Activated T-helper 2 cell treated with anti-CD3 and anti-CD28 coated beads, Interferon-gamma antibody, Interleukin-2, Interleukin-4, amounts not matched to agents 10 μg/mL and 5 μg/mL and 100 μg/mL, durations not matched to agents 14 hours and 24 hours and 36 hours (primary cell): ENCODE measurements at places on chromosomes 16 and 17. TPM values are rescaled to one million over a fixed set of nuclear protein-coding genes. Genes with fewer than 3 reads are reported as not detected.

- DNase-seq, result no peak
Measured at GRCh38 chr16:75341564-75342307, 90.3 kb upstream of the BCAR1 start.

DNA sequence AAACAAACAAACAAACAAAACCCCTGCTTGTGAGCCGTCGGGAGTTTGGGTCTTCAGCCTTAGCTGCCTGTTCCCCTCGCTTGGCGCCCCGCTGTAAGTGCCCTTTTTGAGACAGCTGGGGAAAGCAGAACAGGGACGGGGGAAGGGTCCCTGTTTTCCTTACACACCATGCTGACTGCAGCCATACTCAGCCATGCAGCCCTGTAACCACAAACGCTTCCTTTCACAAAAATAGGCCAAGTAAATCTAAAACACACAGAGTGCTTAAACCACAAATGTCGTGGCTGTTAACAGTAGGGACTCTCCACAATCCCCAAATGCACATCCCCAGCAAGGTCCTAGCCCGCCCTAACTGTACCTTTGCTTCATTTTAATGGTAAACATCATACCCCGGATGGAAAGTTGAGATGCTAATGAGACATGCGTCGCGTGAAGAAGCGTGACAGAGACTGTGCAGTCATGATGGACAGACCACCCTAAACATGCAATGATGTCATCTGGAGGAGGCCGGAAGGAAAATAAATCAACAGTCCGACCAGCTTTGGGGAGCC is 129.9 kb downstream of the MGAT5B start:
- DNase-seq, result peak; percentile 74

The PLEKHG4 gene
- total RNA-seq, result 30.4 and 33.4 TPM in 2 replicates

The CBX8 gene
- 8.6 and 9.9 TPM in 2 replicates for total RNA-seq

The TP53TG3C gene
- total RNA-seq, result not detected in 2 replicates
